ENCODE measurements at places on chromosomes 3 and 15.
A peak's percentile ranks its signal among the peaks of the same experiment; 100 is the strongest.

- no peak overlapping the region for H3K27ac ChIP-seq
- H3K4me1 ChIP-seq = no peaks in the 10 kb centered on the region
- no peaks in the 10 kb centered on the region for H3K27me3 ChIP-seq
- no peak for DNase-seq
- no peak overlapping the region for H3K4me3 ChIP-seq
These were observed 19.6 kb downstream of the CCR8 start for GRCh38 chr3:39349080-39349479.

- H3K4me1 ChIP-seq = peaks cover 15% of the 10 kb centered on the region
- no peaks in the 10 kb centered on the region for H3K27me3 ChIP-seq
- H3K4me3 ChIP-seq = no peak overlapping the region
- H3K36me3 ChIP-seq = no peaks in the 10 kb centered on the region
- DNase-seq = no peak
These were observed 119.8 kb downstream of the EPHA3 start for GRCh38 chr3:89227218-89227617.

DNA sequence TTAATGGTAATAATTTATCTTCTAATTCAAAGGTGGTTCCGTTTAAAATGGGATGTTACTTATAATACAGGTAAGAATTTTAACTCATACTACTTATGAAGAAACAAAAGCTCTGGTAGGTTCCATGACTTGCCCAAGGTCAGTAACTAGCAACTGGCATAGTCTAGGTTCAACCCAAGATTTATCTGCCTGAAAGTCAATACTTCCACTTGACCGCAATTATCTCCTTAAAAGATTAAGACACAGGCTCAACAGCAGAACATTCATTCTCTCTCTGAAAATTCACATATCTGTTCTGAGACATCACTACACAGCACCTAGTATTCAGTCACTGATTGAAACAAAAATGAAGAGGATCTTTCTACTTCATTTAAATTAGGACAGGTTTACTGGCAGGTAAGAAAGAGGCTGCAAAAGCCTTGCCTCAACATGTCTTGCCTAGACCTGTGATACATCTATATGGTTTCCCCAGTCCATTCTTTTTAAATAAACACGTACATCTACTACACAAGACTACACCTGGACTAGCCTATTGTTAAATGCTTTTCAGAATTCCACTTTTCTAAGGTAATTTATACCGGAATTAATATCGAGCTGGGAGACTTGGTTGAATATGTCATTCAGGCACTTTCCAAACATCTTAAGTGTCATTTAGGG lies 1.2 kb downstream of the CSNK1G1 start:
- no peaks in the 10 kb centered on the region for H3K36me3 ChIP-seq
- peak overlapping the region; percentile 93 for H3K27ac ChIP-seq
- peaks cover 22% of the 10 kb centered on the region for H3K4me1 ChIP-seq
- DNase-seq = no peak
- H3K27me3 ChIP-seq = no peaks in the 10 kb centered on the region

GRCh38 chr3:160376681-160377080 lies 22.3 kb downstream of the IFT80 start:
- no peaks in the 10 kb centered on the region for H3K4me1 ChIP-seq
- no peaks in the 10 kb centered on the region for H3K27me3 ChIP-seq
- H3K36me3 ChIP-seq = peaks cover 11% of the 10 kb centered on the region
- no peak for DNase-seq
- no peak overlapping the region for H3K27ac ChIP-seq

- no peak overlapping the region for H3K4me3 ChIP-seq
- H3K27me3 ChIP-seq = no peaks in the 10 kb centered on the region
- peaks cover 17% of the 10 kb centered on the region for H3K36me3 ChIP-seq
- no peak overlapping the region for H3K27ac ChIP-seq
- no peaks in the 10 kb centered on the region for H3K4me1 ChIP-seq
These were observed 39.9 kb downstream of the LEO1 start for GRCh38 chr15:51931638-51932037.

DNA sequence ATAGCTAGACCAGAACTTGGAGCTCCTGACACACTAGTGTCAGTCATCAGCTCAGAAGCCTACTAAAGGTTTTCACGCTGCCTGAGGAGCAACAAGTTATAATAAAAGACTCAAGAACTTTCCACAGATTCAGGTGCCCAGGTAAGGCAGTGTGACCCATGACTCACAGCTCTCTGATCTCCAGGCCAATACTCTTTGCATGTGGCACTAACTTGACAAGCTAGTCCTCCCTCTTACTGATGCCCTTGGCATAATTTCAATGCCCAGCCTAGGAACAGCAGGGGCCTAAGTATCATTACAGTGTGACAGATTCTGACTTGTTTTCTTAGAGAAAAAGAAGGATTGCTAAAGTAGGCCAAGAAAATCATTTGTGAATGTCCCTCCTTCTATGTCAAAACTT lies 38.4 kb downstream of the MEIS2 start:
- peaks cover 37% of the 10 kb centered on the region for H3K36me3 ChIP-seq
- peaks cover 33% of the 10 kb centered on the region for H3K4me1 ChIP-seq
- H3K27ac ChIP-seq = peak overlapping the region; percentile 61
- DNase-seq = no peak

DNA sequence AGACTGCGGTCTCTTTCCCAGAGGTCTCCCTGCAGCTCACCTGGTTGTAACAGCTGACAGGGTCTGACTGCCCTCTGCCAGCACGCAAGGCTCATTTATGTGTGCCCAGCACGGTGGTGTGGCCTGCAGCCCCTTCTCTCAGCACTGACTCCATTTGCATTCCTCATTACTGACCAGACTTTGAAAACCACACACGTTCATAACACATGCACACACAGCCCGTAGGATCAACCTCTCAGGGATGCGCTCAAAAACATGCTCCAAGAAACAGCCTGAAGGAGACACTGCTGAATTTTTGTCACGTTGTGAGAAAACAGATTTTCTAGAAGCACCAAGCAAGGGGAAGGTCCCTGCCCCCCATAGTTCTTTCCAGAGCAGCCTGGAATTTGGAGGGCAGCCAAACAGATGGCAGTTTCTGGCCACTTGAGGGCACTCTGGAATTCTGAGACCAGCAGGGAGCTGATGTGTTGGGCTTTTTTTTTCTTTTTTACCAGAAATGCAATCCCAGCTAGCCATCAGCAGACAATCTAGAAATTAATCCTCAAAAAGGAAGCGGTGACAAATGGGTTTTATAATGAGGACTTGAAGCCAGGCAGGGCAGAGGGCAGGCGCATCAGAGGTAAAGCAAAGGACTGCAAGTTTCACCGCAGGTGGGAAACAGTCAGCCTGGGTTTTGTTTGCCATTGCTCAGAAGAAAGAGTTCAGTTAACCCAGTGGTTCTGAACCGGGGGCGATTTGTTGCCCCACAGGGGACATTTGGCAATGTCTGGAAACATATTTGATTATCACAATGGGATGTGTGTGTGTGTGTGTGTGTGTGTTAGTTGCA lies 170.5 kb upstream of the PROK2 start:
- H3K27me3 ChIP-seq = peaks cover 19% of the 10 kb centered on the region
- H3K36me3 ChIP-seq = no peaks in the 10 kb centered on the region
- peak overlapping the region; percentile 29 for H3K4me3 ChIP-seq
- peaks cover 16% of the 10 kb centered on the region for H3K4me1 ChIP-seq

GRCh38 chr3:45054196-45054857 lies 28.2 kb downstream of the CLEC3B start:
- no peaks in the 10 kb centered on the region for H3K36me3 ChIP-seq
- H3K4me1 ChIP-seq = peaks cover 5% of the 10 kb centered on the region
- DNase-seq = no peak
- H3K4me3 ChIP-seq = no peak overlapping the region
- H3K27me3 ChIP-seq = peaks cover 11% of the 10 kb centered on the region

- no peaks in the 10 kb centered on the region for H3K27me3 ChIP-seq
- H3K27ac ChIP-seq = peak within 1 kb of the TSS; percentile 81
- peak; percentile 83 for DNase-seq
- H3K4me3 ChIP-seq = peak within 1 kb of the TSS; percentile 90
These were observed at the start of gene C3orf33 for GRCh38 chr3:155805802-155806618. Gene C3orf33 (minus strand): TSS chr3:155806278. CDS start chr3:155806252, 26 bp downstream.

DNA sequence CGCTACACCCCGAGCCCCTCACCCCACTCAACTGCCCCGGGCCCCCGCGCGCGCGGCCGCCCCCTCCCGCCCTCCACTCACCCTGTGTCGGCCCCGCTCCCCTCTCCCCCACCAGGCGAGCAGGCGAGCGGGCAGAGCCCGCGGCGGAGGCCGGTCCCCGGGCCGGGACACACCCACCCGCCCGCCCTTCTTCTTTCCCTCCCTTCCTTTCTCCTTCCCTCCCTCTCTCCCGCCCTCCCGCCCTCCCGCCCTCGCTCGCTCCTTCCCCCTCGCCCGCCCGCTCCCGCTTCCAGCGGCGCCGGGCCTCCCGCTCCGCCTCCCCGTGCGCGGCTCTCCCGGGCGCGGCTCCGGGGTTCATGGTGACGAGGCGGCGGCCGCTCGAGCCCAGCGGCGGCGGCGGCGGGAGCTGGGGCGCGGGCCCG lies at the start of gene CTDSPL:
Gene CTDSPL (plus strand): TSS at position 261 of the 422 bp plus-strand sequence. CDS start 320 bp downstream, outside the sequence.
- no peak for DNase-seq
- H3K27ac ChIP-seq = peak within 1 kb of the TSS; percentile 92
- no peaks in the 10 kb centered on the region for H3K27me3 ChIP-seq
- no peaks in the 10 kb centered on the region for H3K36me3 ChIP-seq
- H3K4me3 ChIP-seq = peak within 1 kb of the TSS; percentile 94

GRCh38 chr3:86867982-86868381 lies 123.0 kb downstream of the VGLL3 start:
- no peak overlapping the region for H3K27ac ChIP-seq
- DNase-seq = no peak
- no peaks in the 10 kb centered on the region for H3K27me3 ChIP-seq
- H3K4me3 ChIP-seq = no peak overlapping the region

GRCh38 chr3:110362751-110363150 lies 708.9 kb upstream of the NECTIN3 start:
- no peaks in the 10 kb centered on the region for H3K36me3 ChIP-seq
- H3K27me3 ChIP-seq = no peaks in the 10 kb centered on the region
- H3K4me1 ChIP-seq = no peaks in the 10 kb centered on the region
- H3K27ac ChIP-seq = no peak overlapping the region

- no peak overlapping the region for H3K27ac ChIP-seq
- no peaks in the 10 kb centered on the region for H3K36me3 ChIP-seq
- no peaks in the 10 kb centered on the region for H3K4me1 ChIP-seq
- no peaks in the 10 kb centered on the region for H3K27me3 ChIP-seq
- DNase-seq = no peak
These were observed 49.0 kb upstream of the ZNF280D start for GRCh38 chr15:56782306-56782705.

DNA sequence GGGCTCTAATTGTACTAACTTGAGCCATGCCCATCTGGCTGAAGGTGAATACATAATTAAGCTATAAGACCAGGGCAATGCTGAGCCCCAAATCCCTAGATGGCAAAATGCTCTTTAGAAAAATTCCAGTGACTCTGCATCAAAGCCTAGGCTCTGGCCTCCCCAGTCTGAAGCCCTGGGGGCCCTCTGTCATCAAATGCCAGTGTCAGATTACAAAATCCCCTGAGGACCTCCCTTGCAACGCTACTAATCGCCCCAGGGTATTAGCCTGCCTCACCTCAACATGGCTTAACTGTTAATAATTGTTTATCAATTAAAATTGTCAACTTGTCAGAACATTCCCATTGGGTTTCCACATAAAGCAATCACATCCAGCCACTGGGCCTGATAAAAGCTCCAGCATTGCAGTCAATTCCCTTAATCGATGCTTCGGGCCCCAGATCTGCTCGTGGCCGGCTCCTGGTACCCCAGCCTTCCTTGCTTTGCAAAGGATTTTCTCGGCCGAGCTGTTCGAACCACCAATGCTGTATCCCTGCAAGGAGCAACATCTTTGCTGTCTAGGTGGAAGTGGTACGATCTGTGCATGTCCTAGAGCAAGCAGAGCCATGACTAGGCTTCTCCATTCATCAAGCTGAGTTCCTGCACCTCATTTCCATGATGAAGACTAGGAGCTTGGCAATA lies 151.7 kb downstream of the MEGF11 start:
- no peak for DNase-seq
- H3K4me1 ChIP-seq = peaks cover 28% of the 10 kb centered on the region

DNA sequence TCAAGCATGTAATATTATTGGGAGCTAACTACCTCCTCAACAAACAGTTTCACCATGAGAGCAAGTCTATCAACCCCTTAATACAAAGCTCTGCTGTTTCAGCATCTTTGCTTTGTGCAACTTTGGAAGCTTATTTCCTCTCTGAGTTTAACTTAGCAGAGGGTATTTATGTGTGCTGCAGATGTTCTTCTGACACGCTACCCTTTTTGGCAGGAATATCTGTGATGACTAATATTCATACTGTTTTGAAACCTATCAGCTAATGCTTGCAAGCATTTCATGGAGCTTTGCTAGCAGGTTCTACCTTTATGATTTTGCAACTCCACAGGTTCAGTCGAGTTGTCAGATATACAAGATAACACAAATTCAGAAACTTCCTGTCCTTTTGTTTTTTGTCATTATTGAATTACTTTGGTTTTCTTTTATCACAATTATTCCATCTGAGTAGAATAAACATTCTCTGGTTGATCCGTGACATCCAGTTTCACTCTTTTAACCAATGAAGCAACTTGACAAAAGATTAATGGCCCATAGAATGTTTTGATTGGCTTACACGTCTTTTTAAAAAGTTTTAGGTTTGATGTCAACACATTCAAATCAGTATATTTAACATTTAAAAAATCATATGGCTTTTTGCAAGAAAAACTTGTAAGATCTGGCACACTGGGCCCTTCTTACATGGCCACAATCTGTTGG lies 1.7 kb upstream of the SLC9A9 start:
- H3K4me3 ChIP-seq = no peak overlapping the region
- H3K4me1 ChIP-seq = peaks cover 14% of the 10 kb centered on the region
- no peaks in the 10 kb centered on the region for H3K36me3 ChIP-seq
